Stimulated activated naive CD4-positive, alpha-beta T cell treated with Interleukin-2 at 50 U/mL for 16 hours (primary cell): ENCODE measurements at places on chromosomes 11 and 22.

DNA sequence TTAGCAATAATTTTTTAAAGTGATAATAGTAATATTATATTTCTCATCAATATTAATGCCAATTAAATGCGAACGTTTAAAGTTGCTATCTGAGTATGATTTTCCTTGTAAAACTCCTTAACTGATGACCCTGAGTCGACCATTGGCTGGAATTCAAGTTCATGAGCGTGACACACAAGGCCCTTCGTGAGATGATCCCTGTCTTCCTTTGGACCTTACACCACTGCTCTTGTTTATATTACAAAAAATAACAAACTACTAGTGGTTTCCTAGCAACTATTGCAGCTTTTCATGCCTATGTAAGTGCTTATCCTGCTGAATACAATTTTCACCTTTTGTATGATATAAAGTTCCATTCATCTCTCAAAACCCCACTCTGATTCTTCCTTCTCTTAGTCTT, 752.9 kb downstream of the CNTN5 start:
- no peak for DNase-seq

- DNase-seq: no peak
These were observed 10.1 kb downstream of the ATP5MG start for GRCh38 chr11:118411530-118411929.

GRCh38 chr22:40183029-40183581, 5.4 kb downstream of the TNRC6B start:
- DNase-seq: no peak

DNA sequence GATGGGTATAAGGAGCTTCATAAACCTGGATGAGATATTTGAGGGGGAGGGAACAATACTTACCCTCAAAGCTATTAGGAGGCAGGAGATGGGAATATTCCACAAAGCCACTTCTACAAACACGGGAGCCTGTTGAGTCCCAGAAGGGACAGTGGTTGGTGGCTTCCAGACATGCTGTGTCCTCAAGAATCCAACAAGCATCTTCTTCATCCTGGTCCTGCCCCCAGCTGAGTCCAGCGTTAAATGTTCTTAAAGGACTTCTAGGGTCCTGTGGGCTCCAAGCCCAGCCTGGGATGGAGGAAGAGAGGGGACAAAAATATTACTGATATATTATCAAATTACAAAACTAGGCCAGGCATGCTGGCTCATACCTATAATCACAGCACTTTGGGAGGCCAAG, 2.3 kb downstream of the CSKMT start:
- DNase-seq: no peak

- DNase-seq: no peak
These were observed 10.8 kb upstream of the CALCB start for GRCh38 chr11:15062599-15062998.

DNA sequence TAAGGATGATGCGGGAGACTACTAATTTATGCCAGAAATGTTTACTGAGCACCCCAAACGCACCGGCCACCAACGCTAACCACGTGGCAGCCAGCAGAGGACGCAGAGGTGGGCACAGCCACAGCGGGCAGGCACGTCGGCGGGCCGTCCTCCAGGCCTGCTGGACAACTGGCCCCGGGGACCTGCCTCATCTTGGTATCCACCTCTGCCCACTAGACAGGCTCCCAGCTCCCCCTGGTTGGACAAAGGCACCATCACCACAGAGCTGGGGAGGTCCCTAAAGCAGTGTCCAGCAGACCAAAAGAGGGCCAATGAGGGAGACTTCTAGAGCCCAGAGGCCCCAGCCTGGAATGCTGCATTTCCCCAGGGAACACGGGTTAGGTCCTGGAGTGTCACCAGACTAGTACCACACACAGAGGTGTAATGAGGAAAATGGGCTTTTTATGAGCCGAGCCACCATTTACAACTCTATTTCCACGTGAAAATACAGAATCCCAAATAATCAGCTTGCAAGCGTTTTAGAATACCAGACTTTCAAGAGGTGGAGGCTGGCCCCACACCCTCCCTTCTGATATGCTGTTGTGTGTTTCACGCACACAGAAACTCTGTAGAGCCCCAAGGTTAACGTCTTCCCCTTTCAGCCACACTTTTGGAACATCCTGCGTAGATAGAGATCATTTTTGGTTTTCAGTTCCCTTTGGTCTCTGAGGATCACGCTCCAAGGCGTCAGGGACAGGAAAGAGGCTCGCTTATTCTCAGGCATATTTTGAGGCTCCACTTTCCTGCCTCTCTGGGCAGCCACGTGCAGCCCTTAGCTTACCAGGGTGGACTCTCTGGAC, 23.7 kb upstream of the BID start:
- DNase-seq: no peak

DNA sequence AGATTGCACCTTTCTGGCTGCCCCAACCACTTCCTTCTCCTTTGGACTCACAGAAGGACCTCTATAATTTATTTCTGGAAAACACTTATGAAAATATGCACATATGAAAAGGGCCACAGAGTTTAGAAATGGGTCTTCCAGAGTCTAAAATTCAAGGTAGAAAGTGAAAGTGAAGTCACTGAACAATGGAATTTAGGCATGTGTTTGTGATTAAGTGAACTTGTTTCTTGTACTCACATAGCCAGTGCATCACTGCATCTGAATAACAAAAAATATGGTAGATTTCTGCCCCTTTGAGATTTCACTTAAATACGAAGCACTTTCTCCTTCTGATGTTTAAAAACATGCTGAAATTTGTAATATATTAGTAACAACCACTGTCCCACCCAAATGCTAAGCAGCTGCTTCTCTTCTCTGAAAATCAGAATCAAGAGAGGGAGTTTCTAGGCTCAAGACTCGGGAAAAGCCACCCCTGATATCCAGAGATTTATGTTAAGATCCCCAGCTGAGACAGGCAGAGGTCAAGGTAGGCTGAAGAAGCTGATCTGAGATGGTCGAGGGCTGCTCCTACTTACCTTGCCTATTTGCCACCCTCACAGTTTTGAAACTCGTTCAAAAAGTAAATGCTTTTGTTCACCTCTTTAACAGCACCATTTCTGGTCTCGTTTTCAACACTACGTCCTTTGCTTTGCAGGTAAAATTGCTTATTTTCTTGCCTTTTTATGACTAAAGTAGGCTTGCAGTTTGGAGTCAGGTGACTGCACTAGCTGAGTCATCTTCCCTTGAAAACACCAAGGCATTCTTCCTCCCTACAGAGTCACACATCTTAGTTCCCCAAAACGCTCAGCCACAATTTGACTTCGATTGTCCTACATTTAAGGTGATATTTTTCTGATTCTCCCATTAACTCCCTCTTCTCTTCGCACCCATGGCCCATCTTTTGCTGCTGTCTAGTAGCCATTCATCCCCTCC, at the start of gene XKR3:
TSS of gene XKR3 (minus strand) at position 696 of the 972 bp plus-strand sequence. CDS start 17,338 bp downstream, outside the sequence.
- no peak for DNase-seq

- DNase-seq: no peak
These were observed 2.4 kb upstream of the ARAP1 start for GRCh38 chr11:72754544-72755155.

- DNase-seq: no peak
These were observed 312.4 kb downstream of the BUD13 start for GRCh38 chr11:116460156-116460920.

GRCh38 chr11:123354371-123354975, 75.6 kb upstream of the GRAMD1B start:
- no peak for DNase-seq

- peak; percentile 25 for DNase-seq
These were observed 112.0 kb downstream of the PLEKHA7 start for GRCh38 chr11:16902182-16902581.

DNA sequence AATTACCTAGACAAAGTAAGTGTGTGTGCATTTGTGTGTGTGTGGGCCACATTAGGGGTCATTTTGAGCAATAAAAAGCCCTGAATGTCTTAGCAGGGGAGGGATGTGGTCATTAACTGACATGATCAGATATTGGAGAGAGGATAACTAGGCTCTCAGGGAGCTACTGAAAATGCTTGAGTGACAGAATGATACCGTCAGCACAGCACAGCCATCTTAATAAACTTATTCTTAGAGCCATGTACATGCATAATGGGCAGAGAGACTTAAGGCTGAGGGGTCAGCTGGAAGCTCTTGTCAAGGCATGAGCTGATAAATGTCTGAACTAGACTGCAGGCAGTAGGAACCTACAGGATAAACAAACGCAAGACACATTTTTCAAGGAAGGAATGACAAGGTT, 239.1 kb upstream of the NCAM1 start:
- DNase-seq: no peak

- no peak for DNase-seq
These were observed at the start of gene DLG2 for GRCh38 chr11:85627332-85627997. Gene DLG2, minus strand, starts transcription at chr11:85627344.

DNA sequence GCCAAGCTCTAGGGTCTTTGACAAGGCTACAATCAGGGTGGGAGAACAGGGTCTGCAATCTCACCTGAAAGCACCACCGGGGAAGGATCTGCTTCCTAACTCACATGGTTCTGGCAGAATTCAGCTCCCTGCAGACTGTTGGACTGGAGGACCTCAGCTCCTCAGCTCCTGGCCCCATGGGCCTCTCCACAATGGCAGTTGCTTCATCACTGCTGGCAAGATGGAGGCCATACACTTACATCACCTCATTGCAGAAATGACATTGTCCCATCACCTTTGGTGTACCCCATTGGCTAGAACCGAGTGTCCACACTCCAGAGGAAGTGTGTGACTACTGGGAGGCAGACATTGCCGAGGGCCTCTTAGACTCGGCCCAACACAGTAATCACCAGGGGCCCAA, 20.9 kb upstream of the MPPED1 start:
- DNase-seq: no peak

DNA sequence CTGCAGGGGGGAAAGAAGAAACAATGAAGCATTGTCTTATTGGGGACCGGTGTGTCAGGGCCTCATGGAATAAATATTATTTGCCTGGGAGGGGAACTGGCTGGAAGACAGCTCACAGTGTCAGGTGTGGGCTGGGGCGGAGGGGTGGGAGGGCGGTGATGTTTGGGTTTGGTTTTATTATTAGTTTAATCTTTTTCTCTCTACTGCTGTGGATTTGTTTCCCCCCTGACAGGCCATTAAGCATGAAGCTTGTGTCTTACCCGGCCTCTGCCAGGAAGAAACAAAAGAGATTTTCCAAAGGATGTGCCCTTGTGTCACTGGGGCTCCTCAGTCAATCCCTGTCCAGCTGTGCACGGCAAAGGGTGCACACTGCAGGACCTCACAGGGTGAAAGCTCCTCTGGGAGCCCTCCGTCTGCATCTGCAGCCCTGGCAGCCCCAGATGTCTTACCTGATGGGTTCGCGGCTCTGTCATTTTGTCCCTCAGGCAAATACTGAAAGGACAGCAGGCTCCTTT, 203.1 kb upstream of the TMEM45B start:
- no peak for DNase-seq

GRCh38 chr22:41273128-41273527, 12.9 kb downstream of the RANGAP1 start:
- DNase-seq: no peak

- DNase-seq: no peak
These were observed 16.1 kb upstream of the TPP1 start for GRCh38 chr11:6635082-6635932.

GRCh38 chr11:11659567-11660362, 38.0 kb upstream of the GALNT18 start:
- DNase-seq: no peak

DNA sequence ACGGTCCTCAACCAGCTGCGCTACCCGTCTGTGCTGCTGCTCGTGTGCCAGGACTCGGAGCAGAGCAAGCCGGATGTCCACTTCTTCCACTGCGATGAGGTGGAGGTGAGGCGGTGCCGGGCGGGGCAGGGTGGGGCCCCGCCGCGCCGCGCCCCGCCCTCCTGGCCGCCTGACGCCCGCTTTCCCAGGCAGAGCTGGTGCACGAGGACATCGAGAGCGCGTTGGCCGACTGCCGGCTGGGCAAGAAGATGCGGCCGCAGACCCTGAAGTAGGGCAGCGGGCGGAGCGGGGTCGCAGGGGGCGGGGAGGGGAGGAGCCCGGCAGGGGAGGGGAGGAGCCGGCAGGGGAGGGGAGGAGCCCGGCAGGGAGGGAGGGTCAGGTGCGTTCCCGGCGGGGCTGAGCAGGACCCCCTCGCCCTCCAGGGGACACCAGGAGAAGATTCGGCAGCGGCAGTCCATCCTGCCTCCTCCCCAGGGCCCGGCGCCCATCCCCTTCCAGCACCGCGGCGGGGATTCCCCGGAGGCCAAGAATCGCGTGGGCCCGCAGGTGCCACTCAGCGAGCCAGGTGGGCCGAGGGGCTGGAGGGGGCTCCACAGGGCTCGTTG, 14.7 kb downstream of the EPS8L2 start:
- peak; percentile 53 for DNase-seq

DNA sequence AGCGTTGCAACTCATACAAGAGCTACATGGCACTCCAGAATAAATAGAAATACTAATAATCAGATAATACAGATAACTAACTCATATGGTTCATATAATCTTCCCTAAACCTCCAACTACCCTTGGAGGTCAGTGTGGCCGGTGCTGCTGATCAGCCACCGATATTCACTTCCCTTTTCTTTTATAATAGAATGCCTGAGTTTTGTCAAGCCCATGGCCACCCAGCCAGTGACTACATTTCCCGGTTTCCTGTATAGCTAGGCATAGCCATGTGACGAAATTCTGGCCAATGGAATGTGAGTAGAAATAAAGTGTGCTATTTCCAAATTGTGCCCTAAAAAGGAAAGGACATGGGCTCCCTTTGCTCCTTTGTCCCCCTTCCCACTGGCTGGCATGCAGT, 5.9 kb upstream of the CAT start:
- DNase-seq: no peak

DNA sequence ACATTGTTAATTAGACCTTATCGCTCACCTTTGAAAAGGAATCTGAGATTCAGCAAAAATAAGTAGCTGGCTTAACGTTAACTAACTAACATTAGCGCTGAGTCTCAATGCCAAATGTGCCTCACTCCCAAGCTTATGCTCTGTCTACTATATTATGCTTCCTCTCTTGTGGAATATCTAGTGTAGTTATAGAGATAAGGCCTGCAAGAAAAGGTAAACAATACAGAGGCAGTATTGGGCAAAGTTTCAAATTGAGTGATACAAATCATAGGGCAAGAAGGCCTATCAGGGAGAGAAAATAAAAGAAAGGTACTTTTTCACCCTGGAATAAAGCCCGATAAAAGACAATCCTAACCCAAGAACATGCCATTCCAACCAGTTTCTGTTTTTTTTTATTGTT, 61.6 kb upstream of the SLC17A6 start:
- DNase-seq: no peak
